ENCODE measurements at places on chromosomes 4 and X. TPM values are rescaled to one million over a fixed set of nuclear protein-coding genes. Genes with fewer than 3 reads are reported as not detected.

XKRX gene
- total RNA-seq = 2.2 TPM

DNA sequence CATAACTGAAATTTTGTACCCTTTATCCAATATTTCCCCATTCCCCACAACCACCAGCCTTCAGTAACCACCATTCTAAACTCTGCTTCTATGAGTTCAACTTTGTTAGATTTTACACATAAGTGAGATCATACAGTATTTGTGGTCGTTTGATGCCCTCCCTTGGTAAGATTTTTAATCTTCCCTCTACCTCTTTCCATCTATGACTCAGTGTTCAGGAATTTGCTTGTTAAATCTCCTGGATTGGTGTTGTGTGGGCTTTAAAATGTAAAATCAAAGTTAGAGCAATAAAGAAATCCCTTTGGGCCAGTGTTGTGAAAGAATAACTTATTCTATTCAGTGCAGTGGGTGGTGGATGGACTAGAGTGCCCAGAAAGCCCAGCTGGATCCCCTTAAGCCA, 37.4 kb downstream of the SLC16A2 start:
- no peak overlapping the region for H3K27ac ChIP-seq
- H3K36me3 ChIP-seq = no peaks in the 10 kb centered on the region
- no peak overlapping the region for H3K4me3 ChIP-seq
- DNase-seq = no peak
- no peaks in the 10 kb centered on the region for H3K4me1 ChIP-seq

GRCh38 chrX:346034-346813, 27.6 kb upstream of the GTPBP6 start:
- H3K36me3 ChIP-seq = peaks cover 23% of the 10 kb centered on the region
- H3K4me3 ChIP-seq = no peak overlapping the region
- no peak for DNase-seq
- H3K27ac ChIP-seq = no peak overlapping the region

DNA sequence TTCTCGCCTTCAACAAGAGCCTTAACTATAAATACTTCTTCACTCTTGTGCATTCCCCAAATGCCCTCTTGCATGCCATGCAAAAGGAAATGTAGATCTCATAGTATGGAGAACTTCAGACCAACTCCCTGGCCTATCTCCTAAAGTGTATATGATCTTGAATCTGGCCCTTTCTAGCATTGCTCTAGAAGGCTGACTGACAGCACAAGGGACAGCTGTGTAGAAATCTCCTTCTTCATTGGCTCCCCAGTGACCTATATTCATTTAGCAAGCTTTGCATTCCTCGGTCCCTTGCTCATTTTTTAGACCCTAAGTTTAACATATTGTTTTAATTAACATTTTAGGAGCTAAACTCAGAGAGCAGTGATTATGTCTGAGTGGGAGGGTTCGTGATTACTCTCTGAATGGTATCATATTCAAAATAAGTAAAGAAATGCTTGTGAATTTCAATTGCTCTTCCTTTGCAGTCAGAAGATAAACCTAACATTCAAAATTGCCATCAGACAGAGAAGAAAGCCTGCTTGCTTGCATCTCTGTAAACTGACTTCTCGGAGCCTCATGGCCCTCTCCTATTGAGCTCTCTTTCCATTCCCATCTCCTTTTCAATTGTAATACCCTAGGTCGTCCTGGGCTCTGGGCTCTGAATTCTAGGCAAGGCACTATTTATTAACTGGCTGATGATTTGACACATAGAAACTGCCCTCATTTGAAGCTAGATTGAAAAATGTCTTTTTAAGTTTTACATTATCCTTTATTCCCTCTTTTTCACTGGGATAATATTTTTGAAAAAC, 120.3 kb upstream of the PRKG2 start:
- DNase-seq = no peak
- no peaks in the 10 kb centered on the region for H3K27me3 ChIP-seq
- H3K4me1 ChIP-seq = no peaks in the 10 kb centered on the region
- H3K27ac ChIP-seq = no peak overlapping the region

TRAPPC11 gene
- 45.2 TPM for total RNA-seq

- H3K27ac ChIP-seq = peak overlapping the region; percentile 62
- H3K4me3 ChIP-seq = no peak overlapping the region
- DNase-seq = no peak
- peaks cover 75% of the 10 kb centered on the region for H3K36me3 ChIP-seq
- H3K4me1 ChIP-seq = peaks cover 77% of the 10 kb centered on the region
These were observed 40.5 kb downstream of the TMEM131L start for GRCh38 chr4:153506341-153507309.

PPEF2 gene
- 0.35 TPM for total RNA-seq

DNA sequence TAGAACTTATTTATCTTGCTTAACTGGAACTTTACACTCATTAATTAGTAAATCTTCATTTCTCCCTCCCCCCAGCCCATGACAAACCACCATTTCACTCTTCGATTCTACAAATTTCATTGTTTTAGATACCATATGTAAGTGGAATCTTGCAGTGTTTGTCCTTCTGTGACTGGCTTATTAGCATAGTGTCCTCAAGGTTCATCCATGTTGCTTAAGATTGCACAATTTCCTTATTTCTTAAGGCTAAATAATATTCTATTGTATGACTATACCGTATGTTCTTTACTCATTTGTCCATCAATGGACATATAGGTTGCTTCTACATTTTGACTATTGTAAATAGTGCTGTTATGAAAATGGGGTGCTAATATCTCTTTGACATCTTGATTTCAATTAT, 24.5 kb upstream of the RNF212 start:
- no peaks in the 10 kb centered on the region for H3K36me3 ChIP-seq
- peak overlapping the region; percentile 82 for H3K4me3 ChIP-seq
- H3K27ac ChIP-seq = no peak overlapping the region
- H3K4me1 ChIP-seq = peaks cover 41% of the 10 kb centered on the region

DNA sequence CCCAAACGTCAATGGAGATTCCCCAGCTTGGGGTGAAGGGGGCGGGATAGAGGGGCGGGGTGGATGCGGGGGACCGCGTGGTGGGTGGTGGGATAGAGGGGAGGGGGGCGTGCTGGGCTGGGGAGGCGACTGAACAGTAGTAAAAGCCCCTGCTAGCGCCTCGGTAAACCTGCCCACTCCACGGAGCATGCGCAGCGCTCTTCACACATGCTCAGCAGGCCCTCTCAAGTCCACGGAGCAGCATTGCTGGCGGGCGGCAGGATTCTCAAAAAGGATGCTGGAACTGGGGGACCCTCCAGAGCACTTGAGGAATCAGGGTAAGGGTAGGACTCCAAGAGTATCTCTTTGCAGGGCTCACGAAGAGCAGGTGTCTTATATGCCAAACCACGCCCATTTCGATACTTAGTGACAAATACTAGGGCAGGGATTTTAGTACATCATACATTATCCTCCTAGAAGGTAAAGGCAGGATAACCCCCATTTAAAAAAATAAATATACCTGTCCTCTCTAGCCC, 378 bp upstream of the RPS6KA6 start:
- DNase-seq = no peak
- H3K27me3 ChIP-seq = peaks cover 7% of the 10 kb centered on the region
- H3K36me3 ChIP-seq = no peaks in the 10 kb centered on the region
- peak overlapping the region; percentile 62 for H3K4me3 ChIP-seq

DNA sequence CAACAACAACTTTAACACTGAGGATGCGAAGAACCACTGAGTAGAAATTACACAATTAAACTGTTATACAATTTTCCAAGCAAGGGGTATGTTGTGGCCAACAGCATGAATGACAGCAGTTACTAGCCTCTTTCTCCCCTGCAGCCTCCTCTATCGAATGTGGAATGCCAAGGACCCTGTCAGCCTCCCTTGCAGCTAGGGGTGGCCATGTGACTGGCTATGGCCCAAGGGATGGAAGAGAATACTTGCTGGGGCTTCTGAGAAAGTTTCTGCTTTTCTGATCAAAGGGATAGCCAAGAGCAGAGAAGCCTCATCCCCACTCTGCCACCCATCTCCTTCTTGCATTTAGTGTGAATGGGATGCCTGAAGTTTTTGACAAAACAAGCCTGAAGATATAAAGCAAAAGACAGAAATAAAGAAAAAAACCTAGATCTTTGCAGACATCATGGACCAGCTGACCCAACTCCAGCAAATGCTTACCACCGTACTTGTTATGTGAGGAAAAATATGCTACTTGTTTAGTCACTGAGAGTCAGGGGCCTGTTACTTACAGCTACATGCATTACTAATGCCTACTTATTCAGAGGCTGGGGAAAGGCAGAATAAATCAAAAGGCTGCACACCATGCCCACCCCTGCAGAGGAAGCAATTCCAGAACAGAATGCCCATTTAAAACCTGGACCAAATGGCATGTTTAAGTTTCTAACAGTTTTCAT, 32.0 kb downstream of the DCTD start:
- no peaks in the 10 kb centered on the region for H3K4me1 ChIP-seq
- DNase-seq = no peak
- H3K4me3 ChIP-seq = no peak overlapping the region
- H3K27me3 ChIP-seq = no peaks in the 10 kb centered on the region

- DNase-seq = no peak
- no peaks in the 10 kb centered on the region for H3K27me3 ChIP-seq
- H3K27ac ChIP-seq = no peak overlapping the region
These were observed 131.3 kb downstream of the SLC7A11 start for GRCh38 chr4:138110815-138111214.

GRCh38 chrX:118510111-118510510, 14.5 kb downstream of the DOCK11 start:
- no peak overlapping the region for H3K4me3 ChIP-seq
- no peaks in the 10 kb centered on the region for H3K27me3 ChIP-seq
- H3K4me1 ChIP-seq = peaks cover 49% of the 10 kb centered on the region
- DNase-seq = no peak

DNA sequence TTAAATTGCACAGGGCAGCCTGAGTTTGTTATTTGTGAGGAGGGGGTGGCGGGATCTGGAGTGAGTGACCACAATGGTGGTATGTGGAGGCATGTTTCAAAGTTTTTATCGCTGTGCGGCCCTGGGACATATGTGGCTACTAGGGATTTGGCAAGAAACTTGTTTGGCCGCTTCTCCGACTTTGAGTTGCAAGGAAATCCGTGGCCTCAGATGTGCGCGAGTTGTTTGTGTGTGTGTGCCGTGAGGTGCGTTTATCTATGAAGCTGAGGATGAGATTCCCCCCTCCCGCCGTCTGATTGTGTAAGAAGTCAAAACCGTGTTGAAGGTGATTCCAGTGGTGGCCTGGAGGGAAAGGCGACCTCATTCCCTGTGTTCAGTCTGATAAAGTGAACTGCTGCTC, 1.4 kb downstream of the JADE3 start:
- peak overlapping the region; percentile 77 for H3K27ac ChIP-seq
- H3K36me3 ChIP-seq = no peaks in the 10 kb centered on the region
- H3K27me3 ChIP-seq = no peaks in the 10 kb centered on the region
- peaks cover 40% of the 10 kb centered on the region for H3K4me1 ChIP-seq
- H3K4me3 ChIP-seq = peak overlapping the region; percentile 87

DUSP21 gene
- total RNA-seq = not detected
